ENCODE measurements at places on chromosomes 7 and 10.

DNA sequence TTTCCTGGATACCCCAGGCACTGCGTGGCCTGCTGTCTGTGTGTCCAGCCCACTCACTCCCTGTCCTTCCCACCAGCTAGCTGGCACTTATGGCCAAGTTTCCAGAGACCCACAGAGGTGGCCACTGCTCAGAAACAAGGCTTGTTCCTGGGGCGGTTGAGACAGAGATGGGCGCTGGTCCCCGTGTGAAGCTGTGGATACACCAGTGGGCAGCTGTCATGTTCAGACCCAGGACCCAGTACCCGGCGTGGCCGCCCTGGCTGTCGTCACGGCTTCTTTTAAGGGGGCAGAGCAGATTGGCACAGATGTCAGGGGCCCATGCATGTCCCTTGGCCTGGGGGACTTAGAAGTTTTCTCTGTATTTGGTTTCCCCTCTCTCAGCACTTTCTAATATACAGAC is 36.3 kb downstream of the FOXL3 start:
- DNase-seq, result no peak

DNA sequence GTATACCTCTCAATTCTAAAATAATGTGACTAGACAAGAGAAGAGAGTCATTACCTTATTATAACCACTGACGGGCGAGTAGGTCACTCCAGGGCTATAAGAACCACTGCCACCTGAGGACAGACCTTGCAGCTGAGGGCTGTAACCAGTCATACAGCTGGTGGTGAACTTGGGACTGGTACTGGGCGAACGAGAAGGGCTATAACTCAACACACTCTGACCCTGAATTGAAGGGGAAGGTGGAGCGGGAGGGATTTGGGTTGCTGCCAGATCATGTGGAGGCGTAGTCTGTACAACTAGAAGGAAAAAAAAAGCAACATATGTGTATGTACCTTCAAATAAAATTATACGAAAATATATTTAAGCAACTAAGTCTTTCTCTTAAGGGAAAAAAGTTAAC is 3.4 kb downstream of the TMEM209 start:
- no peak for DNase-seq

DNA sequence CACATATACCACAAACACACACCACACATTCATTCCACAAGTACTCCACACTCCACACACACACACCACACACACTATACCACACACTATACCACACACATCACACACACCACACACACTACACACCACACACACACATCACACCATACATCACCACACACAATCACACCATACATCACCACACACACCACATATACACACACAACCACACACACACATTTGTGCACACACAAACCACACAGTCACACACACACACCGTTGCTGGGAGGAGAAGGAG is 112.8 kb downstream of the PTPN20 start:
- DNase-seq, result no peak

GRCh38 chr7:6546498-6547251 is 4.6 kb downstream of the GRID2IP start:
- DNase-seq, result no peak

- DNase-seq, result no peak
Measured at GRCh38 chr7:151590071-151590849, 70.6 kb upstream of the RHEB start.

- DNase-seq, result no peak
Measured at GRCh38 chr7:134451656-134452055, 7.2 kb downstream of the AKR1B1 start.

DNA sequence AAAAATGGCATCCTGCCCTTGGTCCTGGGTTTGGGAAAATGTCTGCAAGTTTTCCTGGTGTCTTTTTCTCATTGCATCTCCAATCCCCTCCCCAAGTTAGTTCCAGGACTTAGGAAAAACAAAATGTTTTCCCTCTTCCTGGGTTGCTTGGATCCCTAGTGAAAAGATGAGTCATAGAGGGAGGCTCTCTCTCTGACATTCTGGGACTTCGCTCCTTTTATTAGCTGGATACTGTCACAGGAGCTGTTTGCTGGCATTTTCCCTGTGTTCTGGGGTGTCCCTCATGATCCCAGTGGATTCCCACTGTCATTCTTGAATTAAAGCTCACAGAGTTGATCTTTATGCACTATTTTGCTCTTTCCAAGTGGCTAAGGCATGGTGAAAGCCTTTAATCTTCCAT is 316.4 kb upstream of the MBL2 start:
- no peak for DNase-seq

GRCh38 chr10:43093423-43094076 is 16.7 kb downstream of the RET start:
- DNase-seq, result no peak

GRCh38 chr7:156640949-156641485 is 443 bp downstream of the RNF32 start:
- DNase-seq, result peak; percentile 92

DNA sequence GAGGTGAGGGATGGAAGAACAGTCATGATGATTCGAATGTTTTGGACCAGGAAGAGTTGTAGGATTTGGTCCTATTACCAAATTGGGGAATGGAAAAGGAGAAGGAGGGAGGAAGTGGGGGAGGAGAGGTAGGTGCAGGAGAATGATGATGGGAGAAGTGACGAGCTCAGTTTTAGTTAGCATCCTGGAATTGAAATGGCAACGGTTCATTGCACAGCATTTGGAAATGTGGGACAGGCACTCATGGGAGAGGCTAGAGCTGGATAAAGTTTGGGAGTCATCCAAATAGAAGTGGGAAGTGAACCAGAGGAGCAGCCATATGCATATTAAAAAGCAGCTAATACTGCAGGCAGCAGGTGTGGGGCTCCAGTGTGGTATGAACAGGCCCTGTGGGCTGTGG is 253.6 kb downstream of the SORCS3 start:
- DNase-seq, result no peak

- no peak for DNase-seq
Measured at GRCh38 chr10:70920519-70920918, 32.2 kb upstream of the PCBD1 start.

GRCh38 chr10:102413053-102413705 is 5.4 kb downstream of the PSD start:
- DNase-seq, result peak; percentile 44

GRCh38 chr7:143460271-143460979 is 17.2 kb downstream of the TAS2R60 start:
- DNase-seq, result no peak

DNA sequence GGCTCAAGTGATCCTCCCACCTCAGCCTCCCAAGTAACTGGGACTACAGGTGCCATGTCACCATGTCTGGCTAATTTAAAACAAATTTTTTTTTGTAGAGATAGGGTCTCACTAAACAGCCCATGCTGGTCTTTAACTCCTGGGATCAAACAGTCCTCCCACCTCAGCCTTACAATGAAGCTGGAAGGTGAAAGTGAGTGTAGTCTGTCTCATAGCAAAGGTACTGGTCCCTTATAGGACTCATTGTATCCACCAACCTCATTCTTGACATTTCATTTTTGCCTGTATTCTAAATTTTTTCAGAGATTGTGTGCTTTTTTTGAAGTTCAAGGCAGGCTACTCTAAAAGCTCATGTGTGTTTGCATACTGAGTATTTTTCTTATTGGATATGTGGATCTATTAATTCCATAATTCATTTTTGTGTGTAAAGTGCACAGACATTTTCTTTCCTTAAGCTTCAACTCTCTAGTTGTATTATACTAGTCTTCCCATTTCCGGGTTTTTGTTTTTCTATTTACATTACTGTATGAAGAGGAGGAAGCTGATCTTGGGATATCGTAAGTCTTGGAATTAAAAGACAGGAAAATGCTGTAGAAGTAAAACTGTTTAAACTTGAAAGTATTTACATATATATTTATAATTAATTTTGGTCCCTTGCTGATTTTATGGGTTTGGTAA is 13.3 kb downstream of the KMT2E start:
- no peak for DNase-seq

DNA sequence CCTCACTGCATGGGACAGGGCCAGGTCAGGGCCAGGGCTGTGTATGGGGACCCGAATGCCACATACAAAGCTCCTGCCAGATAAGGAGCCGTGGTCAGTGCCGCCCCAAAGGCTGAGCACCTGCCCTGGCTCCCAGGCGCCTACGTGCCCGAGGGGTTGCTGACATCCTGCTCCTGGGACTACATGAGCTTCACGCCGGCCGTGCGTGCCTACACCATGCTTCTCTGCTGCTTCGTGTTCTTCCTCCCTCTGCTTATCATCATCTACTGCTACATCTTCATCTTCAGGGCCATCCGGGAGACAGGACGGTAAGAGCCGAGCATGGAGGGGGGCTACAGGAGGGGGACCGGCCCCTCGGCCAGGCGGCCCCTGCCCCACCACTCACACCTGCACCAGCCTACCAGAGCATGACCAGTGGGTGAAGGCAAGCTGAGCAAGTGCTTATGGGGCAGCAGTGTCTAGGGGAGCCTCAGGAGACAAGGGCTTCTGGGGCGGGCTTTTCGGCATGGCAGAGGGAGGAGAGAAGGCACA is 4.9 kb downstream of the OPN4 start:
- no peak for DNase-seq

- no peak for DNase-seq
Measured at GRCh38 chr7:97818066-97818663, 54.0 kb downstream of the ASNS start.

- DNase-seq, result no peak
Measured at GRCh38 chr10:130463876-130464364, 327.7 kb downstream of the GLRX3 start.

DNA sequence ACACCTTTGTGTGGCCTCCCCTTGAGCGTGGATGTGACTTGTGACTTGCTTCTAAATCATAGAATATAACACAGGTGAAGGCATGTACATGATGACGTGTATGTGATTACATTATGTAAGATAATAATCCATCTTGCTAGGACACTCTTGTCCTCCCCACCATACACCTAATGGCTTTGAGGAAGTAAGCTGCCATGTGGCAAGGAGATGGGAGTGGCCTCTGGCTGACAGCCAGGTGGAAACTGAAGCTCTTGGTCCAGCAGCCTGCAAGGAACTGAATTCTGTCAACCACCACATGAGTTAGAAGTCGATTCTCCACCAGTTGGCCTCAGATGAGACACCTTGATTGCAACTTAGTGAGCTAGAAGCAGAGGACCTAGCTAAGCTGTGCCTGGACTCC is 67.4 kb upstream of the ELN start:
- DNase-seq, result no peak

DNA sequence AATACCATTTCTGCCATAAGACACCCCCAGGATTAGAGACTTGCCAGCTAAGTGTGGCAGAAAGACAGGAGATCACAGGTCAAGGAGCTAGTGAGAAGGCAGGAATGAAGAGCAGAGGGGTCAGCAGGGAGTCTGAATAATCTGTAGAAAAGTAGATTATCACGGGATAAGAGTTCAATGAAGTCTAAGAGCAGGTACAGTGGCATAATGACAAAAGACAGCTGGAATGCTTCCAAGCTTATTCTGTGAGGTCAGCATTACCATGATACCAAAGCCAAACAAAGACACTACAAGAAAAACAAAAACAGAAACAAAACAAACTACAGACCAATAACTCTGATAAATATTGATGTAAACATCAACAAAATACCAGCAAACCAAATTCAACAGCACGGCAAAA is 20.8 kb downstream of the PILRA start:
- no peak for DNase-seq

DNA sequence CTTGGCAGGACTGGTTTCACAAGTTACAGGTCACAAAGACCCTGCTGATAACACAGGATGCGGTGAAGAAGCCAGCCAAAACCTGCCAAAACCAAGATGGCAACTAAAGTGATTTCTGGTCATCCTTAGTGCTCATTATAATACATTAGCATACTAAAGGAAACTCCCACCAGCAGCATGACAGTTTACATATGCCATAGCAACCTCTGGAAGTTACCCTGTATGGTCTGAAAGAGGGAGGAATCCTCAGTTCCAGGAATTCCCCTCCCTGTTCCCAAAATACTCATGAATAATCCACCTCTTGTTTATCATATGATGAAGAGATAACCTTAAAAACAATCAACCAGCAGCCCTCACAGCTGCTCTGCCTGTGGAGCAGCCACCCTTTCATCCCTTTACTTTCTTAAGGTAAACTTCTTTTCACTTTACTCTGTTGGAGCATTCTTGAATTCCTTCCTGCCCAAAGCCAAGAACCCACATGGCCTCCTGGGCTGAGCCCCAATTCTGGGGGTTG is 21.9 kb downstream of the DPY19L1 start:
- no peak for DNase-seq

DNA sequence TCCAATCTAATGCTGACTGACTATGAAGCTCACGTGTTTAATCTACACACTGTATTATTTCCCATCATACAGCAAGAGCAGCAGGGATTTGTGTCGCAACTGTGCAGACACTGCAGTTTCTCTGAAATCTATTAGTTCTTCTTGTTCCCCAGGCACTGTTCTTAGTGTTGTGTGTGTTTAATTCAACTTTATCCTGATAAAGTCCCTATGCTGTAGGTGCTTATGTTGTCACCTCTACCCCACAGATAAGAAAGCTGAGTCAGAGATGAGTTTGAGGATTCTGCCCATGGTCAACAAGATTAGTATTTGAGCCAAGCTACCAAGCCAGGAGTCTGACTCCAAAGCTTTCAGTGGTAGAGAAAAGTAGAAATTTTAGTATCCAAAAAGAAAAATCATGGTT is 22.5 kb upstream of the EPHB6 start:
- DNase-seq, result no peak

GRCh38 chr7:119630406-119630969 is 642.5 kb upstream of the KCND2 start:
- DNase-seq, result no peak

DNA sequence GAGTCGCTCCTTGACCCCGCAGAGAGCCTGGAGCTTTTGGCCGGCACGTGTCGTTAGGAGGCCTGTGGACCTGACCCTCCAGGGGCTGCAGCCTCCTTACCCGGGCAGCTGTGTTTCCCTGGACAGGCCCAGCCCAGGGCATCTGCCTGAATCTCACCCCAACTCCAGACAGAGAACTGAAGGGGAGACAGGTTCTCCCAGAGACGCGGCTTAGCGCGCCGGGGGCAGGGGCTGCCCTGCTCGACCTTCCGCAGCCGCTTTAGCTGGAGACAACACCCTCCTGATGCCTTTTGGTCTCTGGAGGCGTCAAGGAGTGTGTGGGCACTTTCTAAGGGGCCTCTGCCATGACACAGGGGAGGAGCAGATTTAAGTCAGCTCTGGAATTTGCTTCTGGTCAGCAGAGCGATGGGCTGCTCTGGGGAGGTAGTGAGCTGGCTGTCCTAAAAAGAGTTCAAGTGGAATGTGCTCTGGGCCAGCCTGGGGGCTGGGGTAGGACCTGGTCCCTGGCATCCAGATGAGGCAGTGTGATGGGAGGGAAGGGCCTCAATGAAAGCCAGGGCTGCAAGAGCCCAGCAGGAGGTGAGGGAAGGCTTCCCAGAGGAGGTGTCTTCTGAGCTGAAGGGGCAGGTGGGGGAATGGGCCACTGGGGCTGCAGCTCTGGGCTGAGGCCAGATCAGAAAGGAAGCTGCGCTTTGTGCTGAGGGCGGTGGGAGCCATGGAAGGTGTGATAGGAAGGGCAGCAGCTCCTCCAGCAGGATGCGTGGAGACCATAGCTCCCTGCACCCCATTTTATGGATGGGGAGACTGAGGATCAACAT is 5.8 kb downstream of the GRIFIN start:
- no peak for DNase-seq

Data from RKO (cell line).